ENCODE measurements at places on chromosomes 7 and 10.

DNA sequence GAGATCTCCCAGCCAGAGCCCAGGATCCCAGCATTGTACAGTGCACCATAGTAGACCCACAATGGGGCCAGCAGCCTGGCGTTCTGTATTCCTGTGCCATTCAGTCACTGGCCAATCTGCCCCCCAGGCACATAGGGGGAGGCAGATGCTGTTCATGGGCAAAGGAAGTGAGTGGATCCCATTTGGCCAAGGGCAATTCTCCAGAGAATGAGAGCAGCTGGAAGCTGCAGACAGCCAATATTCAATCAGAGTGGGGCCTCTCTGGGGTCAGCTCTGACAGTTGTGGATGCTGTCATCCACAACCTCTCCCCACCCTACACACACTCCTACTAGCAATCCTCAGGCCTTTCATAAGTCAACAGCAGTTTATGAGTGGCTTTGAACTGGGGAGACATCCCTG is 17.5 kb downstream of the STEAP1B start:
- DNase-seq: no peak

- DNase-seq: no peak
Measured at GRCh38 chr10:1499359-1499957, 237.9 kb downstream of the ADARB2 start.

- DNase-seq: no peak
Measured at GRCh38 chr10:79385392-79385795, 38.1 kb downstream of the PPIF start.

DNA sequence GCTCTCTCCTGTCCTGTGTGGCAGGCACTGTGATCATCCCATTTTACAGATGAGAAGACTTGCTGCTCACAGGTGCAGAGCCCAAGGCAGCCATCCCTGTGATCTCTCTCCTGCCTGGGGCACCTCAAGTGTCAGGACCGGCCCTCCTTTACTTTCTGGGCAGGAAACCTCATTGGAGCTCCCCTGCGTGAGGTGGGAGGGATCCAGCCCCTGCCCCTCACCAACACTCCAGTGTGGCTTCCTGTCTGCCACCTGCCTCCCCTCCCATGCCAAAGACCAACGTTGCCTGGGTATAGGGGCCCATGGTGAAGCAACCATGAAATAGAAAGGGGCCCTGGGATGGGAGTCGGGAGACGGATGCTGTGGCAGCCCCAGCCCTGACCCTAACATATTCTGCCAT is 91.2 kb upstream of the MYL10 start:
- no peak for DNase-seq

DNA sequence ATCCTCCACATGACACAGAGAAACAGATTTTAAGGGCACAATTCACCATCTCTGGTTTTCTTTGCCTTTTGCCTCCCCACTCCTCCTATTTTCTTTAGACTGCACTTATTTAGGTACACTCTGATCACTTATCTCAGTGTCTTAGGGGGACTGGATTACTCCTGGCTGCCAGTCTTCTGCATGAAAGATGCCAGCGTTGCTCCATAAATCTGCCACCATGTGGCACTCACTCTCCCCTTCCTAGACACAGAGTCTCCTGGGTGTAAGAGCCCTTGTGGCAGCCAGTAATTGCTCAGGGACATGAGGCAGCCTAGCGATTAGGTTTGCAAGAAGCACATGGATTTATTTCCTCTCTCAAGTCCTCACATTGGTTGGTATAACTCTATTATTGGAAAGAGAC is 34.5 kb upstream of the RBM20 start:
- DNase-seq: no peak

DNA sequence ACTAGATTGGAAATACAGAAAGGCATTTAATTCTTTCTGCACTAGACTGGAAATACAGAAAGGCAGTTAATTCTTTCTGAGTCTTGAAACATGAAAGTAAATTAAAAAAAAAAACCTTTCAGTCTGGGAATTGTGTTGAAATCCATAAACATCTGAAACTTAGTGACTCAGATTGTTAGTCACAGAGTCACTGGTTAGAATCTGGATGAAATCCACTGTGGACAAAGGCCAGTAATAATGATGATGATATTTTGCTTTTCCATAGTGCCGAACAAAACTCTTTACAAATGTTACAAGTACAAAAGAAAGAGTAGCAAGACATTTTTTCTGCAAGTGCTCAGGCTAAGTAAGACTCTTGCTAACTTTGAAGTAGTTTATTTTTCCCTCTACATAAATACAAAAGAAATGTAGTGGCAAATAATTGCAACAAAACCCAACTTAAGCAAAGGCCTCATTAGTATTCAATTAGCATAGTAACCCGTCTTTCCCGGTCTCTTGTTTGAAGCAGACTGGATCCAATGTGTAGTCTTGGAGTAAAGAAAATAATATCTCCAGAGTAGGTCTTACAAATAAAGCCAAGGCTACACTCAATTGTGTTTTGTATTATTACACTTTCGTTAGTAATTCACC is 5.8 kb upstream of the PRTFDC1 start:
- DNase-seq: no peak

GRCh38 chr7:114426824-114427223 is 12.2 kb downstream of the FOXP2 start:
- no peak for DNase-seq

- DNase-seq: no peak
Measured at GRCh38 chr10:62373995-62374861, at the start of gene ZNF365. Gene ZNF365 (plus strand): TSS chr10:62374369. CDS start chr10:62376194, 1,825 bp downstream.

GRCh38 chr7:152366662-152367061 is 69.1 kb downstream of the KMT2C start:
- DNase-seq: no peak

DNA sequence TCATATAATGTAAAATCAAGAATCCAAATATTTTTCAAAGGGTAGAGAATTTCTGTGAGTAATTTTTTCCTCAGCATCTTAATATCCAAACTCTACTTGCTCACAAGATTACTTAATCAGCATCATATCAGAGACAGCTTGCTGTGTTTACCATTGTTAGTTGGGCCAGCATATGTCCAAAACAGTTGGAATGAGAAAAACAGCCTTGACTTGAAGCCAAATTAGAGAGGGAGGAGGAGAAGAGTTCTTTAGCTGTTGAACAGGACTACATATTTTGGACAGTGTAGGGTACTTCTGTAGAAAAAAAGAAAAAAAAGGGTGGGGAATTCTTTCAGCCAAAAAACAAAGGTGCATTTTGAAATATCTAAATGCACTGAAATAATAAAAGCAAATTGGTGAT is 69.8 kb downstream of the HDAC9 start:
- DNase-seq: no peak

GRCh38 chr10:103555325-103555649 is 61.8 kb downstream of the NEURL1 start:
- DNase-seq: no peak

DNA sequence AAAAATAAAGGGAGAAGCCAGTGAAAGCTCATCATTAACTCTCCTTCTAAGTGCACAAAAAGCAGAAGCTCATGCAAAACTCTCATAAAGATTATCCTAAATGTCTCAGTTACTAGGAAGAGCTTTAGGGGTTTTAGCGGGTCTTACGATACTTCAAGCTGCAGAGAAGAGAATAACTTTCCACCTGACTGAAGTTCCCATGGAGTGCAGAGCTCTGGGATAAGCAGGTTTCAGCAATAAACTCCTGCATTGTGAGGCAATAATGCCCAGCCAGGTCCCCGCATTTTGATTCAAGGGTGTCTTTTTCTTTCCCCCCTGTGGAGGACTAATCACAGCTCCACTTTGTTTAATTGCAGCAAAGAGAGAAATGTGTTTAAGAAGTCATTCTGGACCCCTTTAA is 241.9 kb upstream of the SP8 start:
- DNase-seq: no peak

- DNase-seq: no peak
Measured at GRCh38 chr7:20442951-20443350, 112.3 kb downstream of the ITGB8 start.

DNA sequence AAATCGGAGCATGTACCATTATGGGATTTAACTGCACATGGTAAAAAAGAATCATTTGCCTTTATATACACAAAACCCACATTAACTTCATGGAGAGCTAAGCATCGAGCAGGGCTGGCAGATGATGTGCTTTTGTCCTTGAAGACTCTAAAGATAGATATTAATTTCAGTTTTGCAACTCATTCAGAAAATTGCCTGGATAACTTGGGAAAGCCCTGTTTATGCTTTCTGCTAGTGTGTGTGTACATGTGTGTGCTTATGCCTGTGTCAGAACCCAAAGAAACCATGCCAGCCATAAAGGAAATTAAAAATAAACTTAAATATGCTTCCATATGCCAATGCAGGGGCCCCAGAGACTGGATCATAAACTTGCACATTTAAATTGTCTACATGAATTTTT is 640.0 kb downstream of the PARD3 start:
- DNase-seq: no peak

DNA sequence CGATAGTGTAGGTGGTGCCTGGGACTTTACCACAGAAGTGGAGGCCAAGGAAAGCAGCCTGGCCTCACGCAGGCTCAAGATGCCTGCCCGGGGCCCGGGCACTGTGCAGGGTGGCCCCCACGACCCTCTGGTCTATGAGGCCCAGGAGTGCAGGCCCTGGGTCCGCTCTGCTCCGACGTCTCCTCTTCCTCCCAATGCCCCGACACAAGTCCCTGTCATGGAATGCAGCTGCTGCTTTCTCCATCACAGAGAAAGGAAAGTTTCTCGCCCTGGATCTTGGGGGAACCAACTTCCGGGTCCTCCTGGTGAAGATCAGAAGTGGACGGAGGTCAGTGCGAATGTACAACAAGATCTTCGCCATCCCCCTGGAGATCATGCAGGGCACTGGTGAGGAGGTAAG is 28.3 kb upstream of the HK1 start:
- no peak for DNase-seq

- no peak for DNase-seq
Measured at GRCh38 chr10:12766223-12766622, 235.3 kb downstream of the CCDC3 start.

GRCh38 chr10:15433850-15434537 is 62.9 kb upstream of the FAM171A1 start:
- DNase-seq: no peak

DNA sequence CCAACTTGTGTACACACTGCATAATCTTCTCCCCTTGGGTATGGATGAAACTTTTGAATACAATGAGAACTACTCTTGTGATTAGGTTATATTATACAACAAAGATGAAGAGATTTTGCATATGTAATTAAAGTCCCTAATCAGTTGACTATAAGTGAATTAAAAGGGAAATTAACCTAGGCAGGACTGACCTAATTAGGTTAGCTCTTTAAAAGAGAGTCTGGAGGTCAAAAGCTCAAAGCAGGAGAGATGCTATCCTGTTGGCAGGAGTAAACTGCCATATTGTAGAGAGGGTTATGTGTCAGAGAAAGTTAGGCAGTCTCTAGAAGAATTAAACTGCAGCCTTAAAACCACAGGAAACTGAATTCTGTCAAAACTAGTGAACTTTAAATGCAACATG is 29.4 kb downstream of the HGF start:
- no peak for DNase-seq

DNA sequence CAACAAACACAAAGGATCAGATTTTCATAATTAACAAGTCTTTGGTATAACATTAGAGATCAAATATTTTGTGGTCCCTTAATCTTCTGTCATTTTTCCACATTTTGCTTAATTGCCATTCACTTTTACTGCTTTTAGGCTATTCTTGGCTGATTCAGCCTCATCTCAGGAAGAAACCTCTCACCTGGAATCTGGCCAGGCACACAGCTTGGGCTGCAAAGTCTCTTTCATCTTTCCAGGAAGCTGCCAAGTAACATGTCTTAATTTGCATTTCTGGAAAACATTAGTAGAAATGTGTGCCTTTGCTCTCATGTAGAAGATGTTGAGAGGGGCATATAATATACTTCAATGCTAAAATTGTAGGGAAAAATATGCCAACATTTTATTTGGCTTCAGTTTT is 174.2 kb upstream of the STEAP4 start:
- DNase-seq: no peak

- no peak for DNase-seq
Measured at GRCh38 chr7:74199551-74200355, 10.1 kb upstream of the LAT2 start.

DNA sequence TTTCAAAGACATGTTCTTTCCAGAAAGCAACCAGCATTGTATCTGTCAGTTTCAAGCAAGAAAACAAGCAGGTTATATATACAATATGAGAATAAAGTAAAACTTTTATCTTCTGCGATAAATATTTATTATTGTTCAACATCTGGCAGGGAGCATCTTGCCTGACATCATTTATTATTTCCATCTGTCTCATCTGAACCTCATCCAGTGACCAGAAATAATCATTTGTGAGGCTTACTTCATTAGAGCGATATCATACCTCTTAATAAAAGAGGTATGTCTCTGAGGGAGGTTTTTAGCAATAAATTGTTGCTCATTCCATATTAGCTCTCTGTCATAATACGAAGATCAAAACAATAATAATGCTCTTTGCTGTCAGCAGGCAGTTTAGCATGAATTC is 226.1 kb downstream of the CDC14C start:
- no peak for DNase-seq

- DNase-seq: no peak
Measured at GRCh38 chr7:141979568-141979967, 6.0 kb upstream of the TAS2R38 start.

DNA sequence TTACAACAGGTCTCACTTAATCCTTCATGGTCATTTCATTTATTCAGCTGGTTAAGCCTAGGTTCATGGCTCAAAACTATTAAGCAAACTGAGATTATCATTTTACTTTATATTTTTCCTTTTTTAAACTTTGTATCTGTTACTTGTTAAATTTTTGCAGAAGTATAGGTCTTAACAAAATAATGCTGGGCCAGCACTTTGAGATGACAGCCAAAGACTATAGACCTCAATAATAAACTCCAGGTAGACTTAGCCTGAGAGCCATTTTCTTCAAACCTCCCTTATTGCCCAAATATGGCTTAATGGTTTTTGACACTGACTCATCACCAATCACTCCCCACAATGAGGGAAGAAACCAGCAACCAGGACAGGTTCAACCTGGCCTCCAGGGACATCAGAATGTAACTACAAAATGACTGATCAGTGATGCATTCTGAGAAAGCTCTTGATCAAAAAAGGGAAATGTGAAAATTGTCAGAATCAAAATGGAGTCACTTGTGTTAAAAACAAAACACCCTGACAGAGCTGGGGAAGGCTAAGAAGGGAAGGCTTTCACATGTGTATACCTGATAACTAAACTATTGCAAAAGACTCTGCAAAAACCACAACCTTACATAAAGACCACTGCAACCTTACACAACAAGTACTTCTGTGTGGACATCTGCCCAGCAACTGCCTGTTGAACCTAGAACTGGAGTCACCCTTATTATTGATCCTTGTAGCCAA is 2.1 kb upstream of the CCDC126 start:
- no peak for DNase-seq

DNA sequence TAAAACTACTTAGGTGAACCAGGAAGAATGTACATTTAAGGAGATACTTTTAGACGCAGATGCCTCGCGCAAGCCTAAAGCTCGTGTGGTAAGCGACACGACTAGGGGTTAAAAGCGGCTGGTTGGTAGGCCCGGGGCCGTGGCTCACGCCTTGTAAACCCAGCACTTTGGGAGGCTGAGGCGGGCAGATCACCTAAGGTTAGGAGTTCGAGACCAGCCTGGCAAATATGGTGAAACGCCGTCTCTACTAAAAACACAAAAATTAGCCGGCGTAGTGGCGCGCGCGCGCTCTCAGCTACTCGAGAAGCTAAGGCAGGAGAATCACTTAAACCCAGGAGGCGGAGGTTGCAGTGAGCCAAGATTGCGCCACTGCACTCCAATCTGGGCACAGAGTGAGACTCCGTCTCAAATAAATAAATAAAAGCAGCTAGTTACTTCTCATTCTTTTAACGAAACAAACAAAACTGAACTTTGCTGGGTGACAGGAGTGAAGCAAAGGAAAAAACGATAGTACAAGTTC is 879 bp downstream of the NUDT5 start:
- DNase-seq: peak; percentile 24

All from uterus (tissue), 4 donors.